ENCODE measurements at places on chromosomes 13 and 19.

GRCh38 chr19:40549007-40549708 is 27.5 kb upstream of the SHKBP1 start:
- DNase-seq: peak; percentile 77

GRCh38 chr13:90438576-90438975 is 908.9 kb upstream of the MIR17HG start:
- DNase-seq: no peak

DNA sequence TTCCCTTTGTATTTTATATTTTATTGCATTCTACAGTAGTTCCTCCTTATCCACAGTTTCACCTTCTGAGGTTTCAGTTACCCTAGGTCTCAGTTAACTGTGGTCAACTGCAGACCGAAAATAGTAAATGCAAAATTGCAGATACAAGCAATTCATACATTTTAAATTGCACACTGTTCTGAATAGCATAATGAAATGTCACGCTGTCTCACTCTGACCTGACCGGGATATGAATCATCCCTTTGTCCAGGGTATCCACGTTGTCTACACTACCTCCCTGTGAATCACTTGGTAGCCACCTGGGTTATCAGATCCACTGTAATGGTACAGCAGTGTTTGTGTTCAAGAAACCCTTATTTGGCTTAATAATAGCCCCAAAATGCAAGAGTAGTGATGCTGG is 325.0 kb downstream of the DNAJC15 start:
- no peak for DNase-seq

- no peak for DNase-seq
Measured at GRCh38 chr13:43100667-43101066, 77.3 kb downstream of the DNAJC15 start.

GRCh38 chr13:40800559-40800958 is 11.1 kb downstream of the SLC25A15 start:
- DNase-seq: no peak

- DNase-seq: no peak
Measured at GRCh38 chr13:107865318-107865575, 350.1 kb downstream of the LIG4 start.

GRCh38 chr13:113898391-113898790 is 34.5 kb upstream of the GAS6 start:
- no peak for DNase-seq

GRCh38 chr13:25945596-25945995 is 106.2 kb downstream of the SHISA2 start:
- no peak for DNase-seq

- no peak for DNase-seq
Measured at GRCh38 chr19:8132858-8133458, 16.4 kb downstream of the FBN3 start.

DNA sequence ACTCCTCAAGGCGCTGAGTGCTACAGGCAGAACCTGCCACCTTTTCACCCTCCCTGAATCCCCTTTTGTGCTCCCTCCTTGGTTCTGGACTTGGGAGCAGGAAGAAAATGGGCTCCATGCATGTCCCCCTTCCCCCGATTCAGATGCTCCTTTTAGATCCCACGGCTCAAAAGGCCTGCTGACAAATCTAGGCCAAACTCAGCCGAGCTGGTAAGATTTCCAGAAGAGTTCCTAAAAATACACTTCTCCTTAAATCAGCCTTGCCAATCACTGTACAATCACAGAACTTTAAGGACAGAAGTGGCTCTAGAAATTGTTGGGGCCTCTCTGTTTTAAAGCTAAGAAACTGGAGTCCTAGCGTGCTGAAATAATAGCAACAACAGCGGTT is 37.3 kb downstream of the MBNL2 start:
- no peak for DNase-seq

DNA sequence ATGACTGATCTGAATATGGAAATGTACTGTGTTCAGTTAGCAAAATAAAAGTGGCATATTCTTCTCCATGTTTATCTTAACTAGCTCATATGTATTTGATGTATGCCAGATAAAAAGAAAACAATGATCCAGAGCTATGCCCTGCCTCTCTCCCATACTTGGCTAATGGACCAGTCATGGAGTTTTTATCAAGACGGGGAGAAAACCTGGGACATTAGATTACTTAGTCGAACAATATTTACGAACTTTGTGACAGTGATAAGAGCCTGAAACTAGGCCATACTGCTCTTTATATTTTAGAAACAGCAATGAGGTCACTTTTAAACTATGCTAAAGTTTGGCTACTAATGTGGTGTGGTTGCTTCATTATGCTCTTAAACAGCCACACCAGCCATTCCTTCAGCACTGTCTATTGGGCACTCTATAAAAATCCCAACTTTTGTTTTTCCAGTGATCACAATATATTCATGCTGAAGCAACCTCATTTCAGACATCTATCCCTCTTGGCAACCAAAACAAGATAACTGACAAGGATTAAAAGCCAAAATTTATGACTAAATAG is 265.0 kb downstream of the FGF14 start:
- no peak for DNase-seq

GRCh38 chr19:40625406-40626120 is 24.4 kb downstream of the LTBP4 start:
- DNase-seq: no peak

Data from activated T-cell treated with anti-CD3 and anti-CD28 coated beads, Interleukin-2, amount 50 U/mL, for 1 hour (primary cell).